ENCODE measurements at places on chromosomes 7 and 10.

DNA sequence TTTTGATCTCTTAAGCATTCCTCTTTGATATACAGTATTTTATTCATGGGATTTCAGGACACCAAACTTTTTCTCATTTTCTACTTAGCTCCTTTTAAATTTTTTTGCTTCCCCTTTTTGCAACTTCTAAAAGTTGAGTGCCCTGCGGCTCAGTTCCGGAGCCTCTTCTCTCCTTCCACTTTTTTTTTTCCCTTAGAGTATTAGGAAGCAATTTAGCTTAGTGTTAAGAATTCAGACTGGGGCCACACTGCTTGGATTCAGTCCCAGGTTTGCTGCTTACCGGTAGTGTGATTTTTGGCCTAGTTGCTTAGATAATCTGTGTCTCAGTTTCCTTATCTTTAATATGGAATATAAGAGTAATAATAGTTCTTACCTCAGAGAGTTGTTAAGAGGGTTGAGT is 3.4 kb downstream of the STAM start:
- no peak for DNase-seq

- DNase-seq, result no peak
These were observed 92.4 kb downstream of the TPST1 start for GRCh38 chr7:66297579-66297978.

GRCh38 chr10:112801004-112801403 is 149.0 kb upstream of the TCF7L2 start:
- no peak for DNase-seq

DNA sequence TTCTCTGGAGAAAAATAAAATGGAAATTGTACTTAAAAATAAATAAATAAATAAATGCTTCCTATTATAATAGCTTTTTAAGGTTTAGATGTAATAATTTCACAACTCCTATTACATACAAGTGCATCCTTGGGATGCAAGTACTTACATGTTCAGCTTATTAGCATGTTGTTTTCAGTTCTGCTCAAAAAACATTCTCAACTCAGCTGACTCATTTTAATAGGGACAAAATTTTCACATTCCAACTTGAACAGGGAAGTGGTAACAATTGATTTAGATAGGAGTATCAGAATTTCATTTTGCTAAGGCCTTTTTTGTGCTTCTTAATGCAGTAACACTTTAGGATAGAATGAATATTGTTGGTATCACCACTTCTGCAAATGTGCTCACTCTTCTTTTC is 16.7 kb upstream of the PAPSS2 start:
- DNase-seq, result no peak

DNA sequence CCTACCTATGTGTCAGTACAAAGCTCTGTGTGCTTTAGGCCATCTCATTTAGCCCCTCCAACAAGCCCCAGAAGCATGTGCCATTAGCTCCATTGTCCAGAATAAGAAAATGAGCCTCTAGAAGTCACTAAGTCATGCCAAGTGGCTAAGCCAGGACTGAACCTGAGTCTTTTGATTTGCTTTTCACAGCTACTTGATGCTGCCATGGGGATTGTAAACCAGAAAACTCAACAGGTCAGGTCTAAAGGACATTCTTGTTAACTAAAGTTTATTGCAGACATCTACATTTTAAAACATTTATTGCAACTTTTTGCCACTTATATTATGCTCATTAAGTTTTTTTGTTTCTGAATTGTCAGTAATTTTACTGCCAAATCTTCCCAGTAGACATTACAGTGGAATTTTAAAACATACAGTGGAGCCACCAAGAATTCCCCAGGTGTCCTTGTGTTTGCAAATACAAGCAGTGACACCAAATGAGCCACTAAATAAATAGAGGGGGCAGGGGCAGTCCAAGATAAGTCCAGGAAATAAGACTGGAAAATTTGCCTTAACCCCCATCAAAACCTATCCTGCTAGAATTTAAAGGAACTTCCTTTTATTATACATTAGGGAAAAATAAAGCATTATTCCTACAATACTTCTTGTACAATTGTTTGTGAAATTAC is 115.9 kb downstream of the RAPGEF5 start:
- no peak for DNase-seq

- DNase-seq, result no peak
These were observed 9.0 kb upstream of the ADAP1 start for GRCh38 chr7:963236-964078.

DNA sequence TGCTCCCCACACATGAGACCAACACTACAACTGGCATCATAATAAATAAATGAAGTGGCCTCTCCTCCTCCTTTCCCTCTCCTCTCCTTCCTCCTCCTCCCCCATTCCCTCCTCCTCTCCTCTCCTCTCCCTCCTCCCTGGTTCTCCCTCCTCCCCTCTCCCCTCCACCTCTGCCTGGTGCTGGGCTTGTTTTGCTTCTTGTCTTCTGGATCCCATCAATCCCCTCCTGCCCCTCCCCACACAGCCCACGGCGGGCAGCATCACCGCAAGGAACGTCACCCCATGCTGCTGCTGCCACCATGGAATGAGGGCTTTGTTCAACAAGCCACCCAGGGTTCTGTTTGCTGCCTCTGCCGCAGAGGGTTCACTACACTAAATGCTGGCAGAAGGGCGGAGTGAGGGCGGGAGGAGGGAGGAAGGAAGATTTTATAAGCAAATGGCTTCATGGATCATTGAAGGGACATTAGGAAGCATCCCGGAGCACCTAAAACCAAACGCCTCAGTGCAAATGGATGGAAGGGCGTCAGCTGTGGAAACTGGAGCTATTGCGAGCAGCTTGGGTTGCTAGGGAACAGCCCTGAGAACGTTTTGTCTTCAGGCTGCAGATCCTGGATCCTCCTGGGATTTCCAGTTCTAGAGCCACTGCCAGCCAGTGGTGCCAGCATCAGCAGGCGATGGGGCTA is 379.7 kb upstream of the ZMIZ1 start:
- DNase-seq, result no peak

Data from fibroblast of skin of left quadriceps (primary cell).